Bronchus fibroblast of lung (primary cell): ENCODE measurements at places on chromosomes 4 and X. TPM values are rescaled to one million over a fixed set of nuclear protein-coding genes. Genes with fewer than 3 reads are reported as not detected.

The TXK gene
- not detected in 2 replicates for total RNA-seq

The FREM3 gene
- total RNA-seq = not detected in 2 replicates

The CSAG1 gene
- not detected in 2 replicates for total RNA-seq

The NHS gene
- total RNA-seq = 1.5 and 11.6 TPM in 2 replicates
